ENCODE measurements at places on chromosomes 13 and 19. TPM values are rescaled to one million over a fixed set of nuclear protein-coding genes. Genes with fewer than 3 reads are reported as not detected.

DNA sequence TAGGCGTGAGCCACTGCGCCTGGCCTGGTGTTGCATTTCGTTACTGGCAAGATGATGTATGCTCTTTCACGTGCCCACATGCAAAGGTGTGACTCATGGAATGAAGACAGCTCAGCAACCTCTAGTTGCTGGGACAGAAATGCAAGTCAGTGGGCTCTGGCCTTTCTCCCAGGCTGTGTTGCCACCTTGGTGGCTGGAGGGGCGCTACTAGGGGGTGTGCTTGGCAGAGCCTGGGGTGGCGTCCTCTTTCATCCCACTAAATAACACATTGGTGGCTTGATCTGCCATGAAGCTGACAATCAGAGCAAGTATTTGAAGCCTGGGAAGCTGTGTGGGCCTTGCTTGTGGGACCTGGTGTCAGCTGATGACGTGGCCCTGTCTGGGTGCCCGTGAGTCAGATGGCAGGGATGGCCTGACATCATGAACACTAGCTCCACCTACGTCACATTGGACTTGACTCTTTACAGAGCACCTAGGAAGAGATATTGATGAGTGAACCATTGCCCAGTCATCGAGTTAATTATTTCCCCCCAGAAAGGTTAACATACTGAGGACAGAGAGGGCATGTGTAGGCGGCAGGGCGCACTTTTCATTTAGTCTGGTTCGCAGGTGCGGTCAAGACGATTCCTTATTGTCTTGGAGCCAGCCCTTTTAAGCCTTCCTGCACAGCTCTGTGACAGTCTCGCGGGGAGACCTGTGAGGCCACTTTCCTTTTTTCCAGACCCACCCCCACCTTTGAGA is 154.2 kb downstream of the TM9SF2 start:
- no peak for DNase-seq

- no peak for DNase-seq
Measured at GRCh38 chr13:95381212-95381527, 79.9 kb upstream of the ABCC4 start.

DNA sequence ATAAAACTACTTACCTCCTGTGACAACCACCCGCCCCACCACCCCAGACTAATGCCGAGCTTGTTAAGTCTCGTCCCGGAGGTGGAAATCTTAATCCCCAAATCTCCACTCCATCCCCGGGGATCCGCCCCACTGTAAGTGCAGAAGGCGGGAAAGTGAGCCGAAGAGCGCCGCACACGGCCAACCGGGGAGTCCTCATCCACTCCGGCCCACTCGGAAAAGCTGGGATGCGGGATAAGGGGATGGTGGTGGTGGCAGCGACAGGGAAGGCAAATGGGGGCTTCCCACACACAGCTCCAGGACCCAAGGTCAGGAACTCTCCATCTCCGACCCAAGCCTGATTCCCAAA is 621 bp downstream of the FBL start:
- no peak for DNase-seq

Gene PHF11
- 30.7 TPM for total RNA-seq

Data from left colon (tissue), 2 donors.